Fibroblast of the aortic adventitia (primary cell): ENCODE measurements at places on chromosomes 2 and 18. TPM values are rescaled to one million over a fixed set of nuclear protein-coding genes. Genes with fewer than 3 reads are reported as not detected.

The VIT gene
- 2.0 and 12.9 TPM in 2 replicates for total RNA-seq

The IRS1 gene
- total RNA-seq, result 8.2 and 29.7 TPM in 2 replicates

The ADCY3 gene
- total RNA-seq, result 42.0 and 50.3 TPM in 2 replicates

The CYP27C1 gene
- 0.41 and 0.72 TPM in 2 replicates for total RNA-seq
